ENCODE measurements at places on chromosomes 11 and 22.

DNA sequence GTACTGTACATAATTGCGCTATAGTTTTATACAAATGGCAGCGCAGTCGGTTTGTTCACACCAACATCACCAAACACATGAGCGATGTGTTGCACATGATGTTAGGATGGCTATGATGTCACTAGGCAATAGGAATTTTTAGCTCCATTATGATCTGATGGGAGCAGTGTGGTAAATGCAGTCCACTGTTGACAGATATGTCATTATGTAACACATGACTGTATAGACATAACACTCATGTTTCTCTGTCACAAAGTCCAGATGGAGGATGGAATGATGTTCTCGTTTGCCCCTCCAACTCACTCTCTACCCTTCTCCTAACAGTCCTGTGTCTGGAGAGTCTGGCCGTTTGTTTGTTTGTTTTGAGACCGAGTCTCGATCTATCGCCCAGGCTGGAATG lies 288.5 kb downstream of the LARGE1 start:
- no peak for DNase-seq

- DNase-seq: no peak
Measured at GRCh38 chr22:39152024-39152510, 413 bp downstream of the CBX7 start.

DNA sequence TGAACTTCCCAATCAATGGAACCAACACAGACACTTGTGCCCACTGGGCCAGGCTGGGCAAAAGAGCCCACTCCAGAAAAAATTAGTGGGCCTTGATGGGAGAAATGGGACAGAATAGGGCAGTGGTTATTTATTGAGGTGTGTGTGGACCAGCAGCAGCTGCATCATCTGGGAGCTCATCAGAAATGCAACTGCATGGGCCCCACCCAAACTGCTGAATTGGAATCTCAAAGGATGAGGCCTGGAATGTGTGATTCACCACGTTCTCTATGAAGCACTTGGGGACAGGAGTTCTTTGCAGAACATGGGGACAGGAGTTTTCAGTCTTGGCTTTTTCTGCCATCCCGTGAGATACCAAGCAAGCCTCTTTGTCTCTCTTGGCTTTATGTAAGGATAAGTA lies 255.6 kb upstream of the PLET1 start:
- no peak for DNase-seq

- no peak for DNase-seq
Measured at GRCh38 chr11:134501406-134502152, 89.5 kb upstream of the B3GAT1 start.

- DNase-seq: no peak
Measured at GRCh38 chr11:65849366-65849765, 8.6 kb downstream of the CFL1 start.

DNA sequence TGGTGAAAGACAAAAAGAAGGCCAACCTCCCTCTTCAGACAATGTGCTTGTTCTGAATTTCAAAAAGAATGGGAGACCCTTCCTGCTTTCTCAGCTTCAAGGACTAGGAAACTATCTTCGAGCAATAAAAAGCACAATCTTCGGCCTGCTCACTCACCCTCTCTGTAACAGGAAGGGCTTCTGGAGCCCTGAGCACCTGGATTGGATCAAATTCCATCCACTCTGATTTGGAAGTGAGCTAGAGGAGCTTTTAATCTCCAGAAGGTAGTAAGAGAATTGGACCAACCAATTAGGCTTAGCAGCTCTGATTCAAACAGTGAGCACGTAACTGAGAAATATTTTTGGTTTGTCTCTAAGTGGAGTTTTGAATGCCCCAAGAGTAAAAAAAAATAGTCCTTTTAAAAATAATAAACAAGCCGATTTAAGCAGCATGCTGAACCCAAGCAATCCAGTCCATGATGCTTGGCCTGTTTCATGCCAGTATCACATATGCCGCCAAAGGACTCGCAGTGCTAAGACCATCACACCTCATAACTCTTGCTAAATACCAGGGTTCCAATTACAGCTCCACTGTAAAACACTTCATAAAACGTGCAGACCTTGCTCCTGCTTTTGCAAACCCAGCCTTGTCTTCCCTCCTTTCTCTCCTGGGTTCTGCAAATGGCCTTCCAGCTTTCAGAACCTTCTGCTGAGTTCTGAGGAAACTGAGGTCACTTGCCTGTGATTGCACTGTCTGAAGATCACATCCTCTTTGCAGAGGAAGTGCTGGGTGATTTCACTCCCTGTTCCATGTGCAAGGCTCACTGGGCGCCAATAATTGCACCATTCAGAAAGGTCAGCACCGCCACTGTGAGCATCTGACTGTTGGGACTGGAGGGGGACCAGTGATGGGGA lies 74.4 kb downstream of the SLC1A2 start:
- DNase-seq: no peak

DNA sequence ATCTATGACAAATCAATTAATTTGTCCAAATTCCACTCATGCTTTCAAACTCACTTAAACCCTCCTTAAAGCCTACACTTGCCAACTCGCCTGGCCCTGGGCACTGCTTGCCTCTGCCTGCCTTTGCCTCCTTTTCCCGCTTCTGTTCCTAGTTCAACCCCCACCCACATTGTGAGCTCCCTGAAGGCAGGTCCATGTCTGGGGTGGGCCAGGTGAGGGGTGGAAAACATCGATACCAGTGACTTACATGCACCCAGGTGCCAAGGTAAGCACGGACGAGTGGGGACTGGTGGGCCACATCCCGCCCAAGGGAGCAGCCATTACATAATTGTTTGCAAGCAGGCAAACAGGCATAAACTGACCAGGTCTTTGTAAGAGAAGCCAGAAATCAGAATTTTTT lies 146.2 kb downstream of the ST3GAL4 start:
- DNase-seq: no peak

DNA sequence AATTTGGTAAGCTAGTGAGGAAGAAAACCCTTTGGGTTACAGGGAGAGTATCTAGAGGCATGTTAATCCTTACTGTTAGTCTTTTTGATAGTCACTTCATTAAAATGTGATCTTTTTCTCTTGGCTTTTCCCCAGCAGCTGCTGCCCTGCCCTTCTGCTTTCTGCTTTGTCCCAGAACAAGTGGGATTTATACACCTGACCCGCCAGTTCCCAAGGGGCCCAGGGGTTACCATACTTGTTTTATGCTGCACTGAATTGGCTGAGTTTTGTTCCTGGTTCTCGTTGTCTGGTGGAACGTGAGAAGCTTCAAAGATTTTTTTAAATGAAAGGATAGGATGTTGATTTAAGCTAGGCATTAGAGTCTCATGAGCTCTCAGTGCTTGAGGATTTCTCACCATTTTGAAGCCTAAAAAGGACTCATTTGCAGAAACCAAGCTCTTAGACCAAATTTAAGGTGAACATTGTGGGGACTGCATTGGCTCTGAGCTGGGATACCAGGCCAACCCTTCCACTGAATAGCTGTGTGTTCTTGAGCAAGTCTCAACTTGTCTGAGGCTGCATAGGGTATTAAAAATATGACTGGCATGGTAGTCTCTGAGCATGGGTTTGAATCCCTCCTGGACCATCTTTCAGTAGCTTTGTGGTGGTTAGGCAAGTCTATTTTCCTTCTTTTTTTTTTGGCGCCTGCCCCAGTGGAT lies 6.6 kb downstream of the LIMK2 start:
- no peak for DNase-seq

DNA sequence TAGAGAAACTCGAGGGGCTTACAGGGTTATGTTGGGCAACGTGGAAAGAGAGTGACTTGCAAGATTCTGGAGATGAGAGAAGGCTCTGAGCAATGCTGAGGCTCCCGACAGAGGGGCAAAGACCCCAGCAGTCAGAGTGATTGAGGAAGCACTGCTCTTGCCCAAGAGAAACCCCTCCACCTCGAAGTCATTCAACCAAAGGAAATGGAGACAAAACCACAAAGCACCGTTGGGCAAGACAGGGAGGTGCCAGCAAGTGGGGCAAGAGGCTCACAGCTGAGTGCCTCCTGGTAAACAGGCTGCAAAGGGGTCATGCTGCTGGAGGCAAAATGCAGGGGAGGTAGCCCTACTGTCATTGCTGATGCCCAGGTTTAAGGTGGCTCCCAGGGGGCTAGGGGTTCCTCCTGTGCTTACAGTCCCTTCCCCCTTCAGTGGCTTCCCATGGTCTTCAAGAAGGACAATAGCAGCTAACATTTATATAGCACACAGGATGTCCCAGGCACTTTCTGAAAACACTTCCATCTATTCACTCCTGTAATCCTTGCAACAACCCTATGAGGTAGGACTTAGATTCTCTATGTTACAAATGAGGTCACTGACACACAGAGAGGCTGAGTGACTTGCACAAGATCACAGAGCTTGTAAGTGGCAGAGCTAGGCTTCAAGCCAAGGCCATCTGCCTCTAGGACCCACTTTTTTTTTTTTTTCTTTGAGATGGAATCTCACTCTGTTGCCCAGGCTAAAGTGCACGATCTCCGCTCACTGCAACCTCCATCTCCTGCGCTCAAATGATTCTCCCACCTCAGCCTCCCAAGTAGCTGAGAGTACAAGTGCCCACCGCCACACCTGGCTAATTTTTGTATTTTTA lies 18.1 kb upstream of the MYH9 start:
- DNase-seq: peak; percentile 84

- no peak for DNase-seq
Measured at GRCh38 chr11:102172127-102172848, 62.0 kb downstream of the YAP1 start.

- no peak for DNase-seq
Measured at GRCh38 chr11:92978271-92979111, 9.0 kb downstream of the MTNR1B start.

DNA sequence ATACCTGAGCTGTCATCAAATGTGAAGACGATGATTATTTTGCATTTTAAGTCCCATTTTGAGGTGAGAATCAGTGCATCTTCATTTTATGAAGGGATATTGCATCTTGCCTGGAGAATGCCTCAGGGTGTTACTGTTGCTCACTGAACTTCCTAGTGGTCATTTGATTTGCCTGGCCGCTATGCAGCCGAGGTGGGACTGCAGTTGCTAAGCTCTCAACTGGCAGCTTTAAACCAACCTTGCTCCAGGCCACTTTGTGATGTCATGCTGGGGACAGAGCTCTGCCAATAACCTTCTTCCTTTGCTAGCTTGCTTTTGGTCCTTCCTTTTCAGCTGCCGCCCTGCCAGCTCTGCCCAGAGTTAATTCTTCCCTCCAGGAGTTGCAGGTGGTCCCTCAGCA lies 409.4 kb upstream of the B3GAT1 start:
- no peak for DNase-seq

DNA sequence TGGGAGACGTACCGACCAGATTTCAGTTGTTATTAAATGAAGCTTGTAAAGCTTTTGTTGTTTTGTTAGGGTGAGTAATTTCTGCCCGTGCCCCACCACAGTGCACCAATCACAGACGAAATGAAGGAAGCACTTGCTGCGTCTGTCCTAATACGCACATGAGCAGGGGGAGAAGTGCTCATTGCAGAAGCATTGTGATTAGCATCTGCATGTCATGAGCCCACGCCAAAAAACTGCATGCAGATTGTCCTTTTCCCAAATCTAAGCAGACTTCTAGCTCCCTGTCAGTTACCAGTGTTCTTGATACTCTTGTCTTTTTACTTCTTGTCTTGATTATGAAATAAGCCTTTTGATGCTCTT lies 15.5 kb downstream of the RBX1 start:
- no peak for DNase-seq

- no peak for DNase-seq
Measured at GRCh38 chr11:13310443-13310842, 32.9 kb downstream of the BMAL1 start.

GRCh38 chr22:27980424-27981148 lies 61.5 kb upstream of the PITPNB start:
- no peak for DNase-seq

- DNase-seq: no peak
Measured at GRCh38 chr11:106480581-106481190, 403.2 kb downstream of the AASDHPPT start.

GRCh38 chr11:16605389-16605893 lies 133.0 kb upstream of the C11orf58 start:
- DNase-seq: peak; percentile 35

DNA sequence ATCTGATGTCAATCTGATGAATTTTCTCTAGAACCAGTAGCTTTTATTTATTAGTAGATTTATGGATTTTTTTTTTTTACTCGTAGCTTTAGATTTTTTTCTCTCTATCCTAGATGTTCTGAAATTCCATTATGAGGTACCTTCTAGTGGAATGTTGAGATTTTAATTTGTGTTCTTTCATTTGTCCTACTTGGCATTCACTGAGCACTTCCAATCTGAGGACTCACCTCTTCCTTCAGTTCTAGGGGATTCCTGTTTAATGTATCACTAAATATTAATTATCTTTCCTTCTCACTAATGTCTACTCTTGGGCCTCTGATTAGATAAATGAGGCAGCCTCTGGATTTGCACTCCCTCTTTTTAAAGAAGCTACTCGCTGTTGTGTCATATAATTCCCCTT lies 40.2 kb upstream of the WNT7B start:
- no peak for DNase-seq

DNA sequence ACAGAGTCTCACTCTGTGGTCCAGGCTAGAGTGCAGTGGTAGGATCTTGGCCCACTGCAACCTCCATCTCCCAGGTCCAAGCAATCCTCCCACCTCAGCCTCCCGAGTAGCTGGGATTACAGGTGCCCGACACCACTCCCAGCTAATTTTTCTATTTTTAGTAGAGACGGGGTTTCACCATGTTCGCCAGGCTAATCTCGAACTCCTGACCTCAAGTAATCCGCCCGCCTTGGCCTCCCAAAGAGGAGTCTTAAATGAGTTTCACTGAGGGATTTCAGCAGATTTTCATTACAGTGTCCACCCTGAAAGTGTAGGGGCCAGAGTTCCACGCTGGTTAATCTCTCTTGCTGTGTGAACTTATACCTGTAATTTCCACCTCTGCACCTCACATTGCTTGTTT lies 412 bp upstream of the RPS3 start:
- DNase-seq: no peak

DNA sequence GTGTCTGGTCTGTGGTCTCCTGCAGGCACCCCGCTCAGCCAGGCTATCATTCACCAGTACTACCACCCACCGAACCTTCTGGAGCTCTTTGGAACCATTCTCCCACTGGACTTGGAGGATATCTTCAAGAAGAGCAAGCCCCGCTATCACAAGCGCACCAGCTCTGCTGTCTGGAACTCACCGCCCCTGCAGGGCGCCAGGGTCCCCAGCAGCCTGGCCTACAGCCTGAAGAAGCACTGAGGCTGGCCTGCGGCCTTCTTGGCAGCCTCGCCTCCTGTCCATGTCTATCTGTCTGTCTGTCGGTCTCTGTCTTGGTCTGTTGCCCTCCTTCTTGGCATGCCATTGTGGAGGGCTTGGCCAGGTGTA lies 27.9 kb downstream of the INCENP start:
- no peak for DNase-seq

DNA sequence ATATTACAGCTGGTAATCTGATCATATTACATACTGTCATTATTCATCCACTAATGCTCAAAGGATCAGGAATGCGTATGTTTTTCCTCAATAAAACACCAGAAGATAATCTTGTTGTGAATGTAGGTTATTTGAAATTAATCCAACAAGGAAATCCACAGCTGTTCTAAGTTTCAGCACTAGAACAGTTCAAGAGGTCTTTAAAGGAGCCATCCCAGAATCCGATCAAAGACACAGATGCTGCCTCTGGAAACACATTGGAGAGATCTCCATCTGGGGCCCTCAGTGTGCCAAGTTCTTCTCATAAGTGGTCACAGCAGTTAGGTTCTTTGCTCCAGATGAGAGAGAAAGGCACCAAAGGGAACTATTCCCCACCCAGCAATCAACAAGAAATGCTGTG lies 1955.1 kb upstream of the RAG2 start:
- no peak for DNase-seq

Measured in Caki2 (cell line).